ENCODE measurements at places on chromosomes 3 and 15.
A peak's percentile ranks its signal among the peaks of the same experiment; 100 is the strongest.

DNA sequence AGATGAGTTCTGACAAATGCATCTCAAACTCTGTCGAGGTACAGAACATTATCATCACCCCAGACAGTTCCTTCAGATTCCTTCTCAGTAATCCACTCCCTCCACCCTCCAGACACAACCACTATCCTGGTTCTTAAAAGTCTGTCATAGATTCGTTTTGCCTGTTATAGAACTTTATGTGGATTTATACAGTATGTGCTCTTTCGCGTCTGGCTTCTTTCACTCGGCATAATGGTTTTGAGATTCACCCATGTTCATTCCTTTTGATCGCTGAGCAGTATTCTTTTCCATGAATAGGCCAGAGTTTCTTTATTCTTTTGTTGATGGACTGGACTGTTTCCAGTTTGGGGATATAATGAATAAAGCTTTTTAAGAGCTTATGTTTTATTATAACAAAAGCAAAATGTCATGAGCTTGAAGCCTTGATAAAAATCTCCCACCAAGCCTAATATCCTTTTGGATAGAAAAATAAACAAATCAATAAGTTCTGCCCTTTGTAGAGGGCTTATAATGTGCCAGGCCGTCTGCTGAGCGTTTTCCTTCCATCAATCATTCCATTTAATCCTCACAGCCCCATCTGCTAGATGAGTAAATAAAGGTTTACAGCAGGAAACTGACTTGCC lies 21.3 kb upstream of the RFTN1 start:
- DNase-seq = no peak

GRCh38 chr15:38490242-38490922 lies 36.5 kb downstream of the FAM98B start:
- no peak for DNase-seq

- DNase-seq = no peak
These were observed 93.2 kb upstream of the MBNL1 start for GRCh38 chr3:152175528-152175889.

GRCh38 chr15:64925335-64926330 lies 13.9 kb downstream of the ANKDD1A start:
- DNase-seq = no peak

DNA sequence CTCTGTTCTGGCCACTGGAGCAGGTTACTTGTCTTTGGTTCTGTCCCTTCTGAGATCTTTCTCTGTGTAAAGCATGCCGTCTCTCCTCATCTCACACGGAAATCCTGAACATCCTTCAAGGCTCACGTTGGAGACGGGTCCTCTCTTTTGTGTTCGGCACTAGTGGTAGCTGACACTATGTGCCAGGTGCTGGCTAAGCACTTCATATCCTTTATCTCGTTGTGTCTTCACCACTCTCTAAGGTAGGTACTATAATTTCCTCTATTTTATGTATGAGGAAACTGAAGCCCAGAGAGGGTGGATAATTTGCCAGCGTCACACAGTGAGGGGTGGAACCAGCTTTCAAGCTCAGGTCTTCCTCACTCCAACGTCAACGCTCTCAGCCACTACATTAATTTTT lies 1.2 kb downstream of the IFT122 start:
- DNase-seq = no peak

GRCh38 chr3:57091521-57092273 lies 31.2 kb downstream of the SPATA12 start:
- no peak for DNase-seq

- DNase-seq = peak; percentile 35
These were observed 270.8 kb downstream of the UACA start for GRCh38 chr15:70492240-70493177.

DNA sequence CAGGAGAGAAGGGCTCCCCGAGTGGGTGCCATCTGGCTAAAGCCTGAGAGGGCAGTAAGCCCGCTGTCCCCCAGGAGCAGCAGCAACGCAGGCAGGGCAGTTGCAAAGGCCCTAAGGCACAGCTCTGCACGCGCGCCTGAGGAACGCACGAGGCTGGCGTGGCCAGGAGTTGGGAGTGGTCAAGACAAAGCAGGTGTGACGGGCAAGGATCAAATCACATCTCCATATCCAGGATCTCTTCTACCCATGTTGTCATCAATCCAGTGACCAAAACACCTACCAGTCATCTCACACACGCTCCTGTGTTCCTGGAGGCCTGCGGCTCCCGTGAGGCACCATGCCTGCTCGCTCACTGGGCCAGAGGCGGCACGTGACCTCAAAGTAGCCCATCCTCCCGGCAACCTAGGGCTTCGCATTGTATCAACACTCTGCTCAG lies 59.5 kb downstream of the ERC2 start:
- no peak for DNase-seq

DNA sequence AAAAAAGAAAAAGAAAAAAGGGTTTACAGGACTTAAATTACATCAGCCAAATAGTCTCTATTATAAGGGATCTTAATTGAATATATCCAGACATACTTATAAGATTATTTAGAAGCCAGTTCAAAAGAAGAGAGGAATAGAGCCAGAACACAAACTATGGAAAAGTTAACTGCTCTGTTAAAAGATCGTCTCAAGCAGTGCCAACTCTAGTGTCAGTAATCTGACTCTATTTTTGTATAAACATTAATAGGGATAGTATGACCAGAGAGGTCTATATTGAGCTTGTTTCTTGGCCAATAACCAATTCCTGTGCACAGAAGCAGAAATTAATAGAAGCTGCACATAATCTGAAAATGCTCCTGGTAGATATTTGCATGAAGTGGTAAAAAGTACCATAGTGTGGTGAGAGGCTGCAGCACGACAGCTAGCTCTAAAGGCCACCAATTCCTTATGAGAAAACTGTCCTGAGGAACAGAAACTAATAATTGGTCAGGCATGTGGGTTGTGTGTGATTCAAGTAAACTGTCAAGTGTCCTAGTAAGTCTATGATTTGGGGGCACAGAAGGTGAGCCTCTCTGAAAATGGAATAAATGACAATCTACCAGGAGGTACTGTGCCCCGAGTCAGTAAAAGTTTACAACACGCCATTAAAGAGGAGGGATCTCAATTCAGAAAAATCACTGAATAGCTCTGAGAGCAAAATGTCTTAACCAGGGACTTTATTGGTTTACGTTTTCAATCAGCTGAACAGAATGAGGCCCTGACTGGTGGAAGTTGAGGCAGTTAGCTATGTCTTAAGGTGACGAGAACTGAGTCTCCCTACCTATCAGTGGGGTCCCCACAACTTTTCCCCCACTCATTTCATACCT lies 51.5 kb upstream of the NANOGP8 start:
- DNase-seq = no peak

GRCh38 chr15:45662375-45662774 lies 27.5 kb downstream of the SQOR start:
- DNase-seq = no peak

GRCh38 chr15:88493844-88494243 lies 26.3 kb downstream of the MRPS11 start:
- DNase-seq = no peak

DNA sequence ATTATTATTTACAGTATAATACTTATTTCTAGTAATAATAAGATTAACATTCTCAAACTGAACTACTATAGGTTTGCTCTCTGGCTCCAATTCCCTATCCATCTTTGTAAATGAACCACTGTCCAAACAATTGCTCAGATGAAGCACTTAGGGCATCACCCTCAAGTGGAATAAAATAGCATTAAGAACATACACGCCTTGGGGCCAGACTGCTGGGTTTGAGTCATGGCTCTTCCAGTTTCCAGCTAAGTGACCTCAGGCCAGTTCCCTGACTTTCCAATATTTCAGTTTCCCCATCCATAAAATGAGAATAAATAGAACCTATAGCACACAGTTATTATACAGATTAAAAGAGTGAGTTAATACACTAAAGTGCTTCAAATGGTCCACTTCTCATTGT lies 507.2 kb downstream of the MAGI1 start:
- DNase-seq = no peak

All from amygdala (tissue), 56 donors.